ENCODE measurements at places on chromosomes 7 and 10.
A peak's percentile ranks its signal among the peaks of the same experiment; 100 is the strongest.

DNA sequence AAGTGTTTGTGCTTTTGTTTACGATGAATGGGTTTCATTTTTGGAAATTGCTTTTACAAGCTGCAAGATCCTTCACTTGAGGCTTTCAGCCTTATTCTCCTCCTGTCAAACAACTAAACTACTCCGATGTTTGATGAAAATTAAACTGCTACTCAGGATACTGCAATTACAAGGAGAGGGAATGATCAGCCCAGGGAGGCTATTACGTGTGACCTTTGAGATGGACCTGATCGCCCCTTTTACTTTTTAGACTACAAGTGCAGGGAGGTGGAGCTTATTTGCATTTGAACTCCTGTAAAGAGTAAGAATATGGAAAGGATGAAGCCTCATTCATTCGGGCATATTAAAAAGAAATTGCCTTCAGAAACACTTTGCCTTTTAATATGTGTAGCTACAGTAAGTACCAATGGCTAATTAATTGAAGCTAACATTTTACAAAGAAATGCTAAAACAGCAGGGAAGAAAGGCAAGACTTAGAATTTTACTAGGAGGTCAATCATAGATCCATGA lies 219.1 kb downstream of the PHTF2 start:
- no peak for DNase-seq

DNA sequence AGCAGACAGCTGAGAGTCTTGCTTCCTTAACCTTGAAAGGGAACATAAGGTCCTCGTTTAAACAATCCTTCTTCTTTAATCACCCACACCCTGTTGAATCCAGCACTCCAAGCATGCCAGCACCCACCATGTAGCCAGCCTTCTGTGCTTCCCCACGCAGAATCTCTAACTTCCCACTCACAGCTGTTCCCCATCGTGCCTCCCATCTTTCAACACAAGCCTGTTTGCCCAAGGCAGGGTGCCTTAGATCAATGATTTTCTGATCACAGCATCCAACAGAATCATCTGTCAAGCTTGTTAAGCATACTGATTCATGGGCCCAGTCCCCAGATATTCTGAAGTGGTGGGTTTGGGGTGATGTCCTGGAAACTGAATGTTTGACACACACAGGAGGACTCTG lies 530.8 kb downstream of the SH2D4B start:
- no peak for DNase-seq

DNA sequence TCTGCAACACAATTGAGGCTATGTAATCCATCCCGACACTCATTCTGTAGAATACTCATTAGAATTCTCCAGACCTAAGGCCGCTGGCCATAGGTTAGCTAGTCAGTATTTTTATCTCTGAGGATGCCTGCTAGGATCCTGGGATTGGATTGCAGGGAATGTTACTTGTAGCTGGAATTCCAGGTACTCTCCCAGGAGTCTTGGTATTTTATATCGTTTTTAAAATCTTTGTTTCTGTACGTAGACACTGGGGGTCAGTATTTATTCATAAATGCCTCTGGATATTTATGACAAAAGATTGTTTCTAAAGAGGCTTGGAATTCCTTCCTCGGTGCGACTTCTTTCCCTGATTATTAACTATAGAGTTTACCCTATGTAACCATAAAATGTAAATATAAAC lies 40.1 kb downstream of the BPGM start:
- no peak for DNase-seq

DNA sequence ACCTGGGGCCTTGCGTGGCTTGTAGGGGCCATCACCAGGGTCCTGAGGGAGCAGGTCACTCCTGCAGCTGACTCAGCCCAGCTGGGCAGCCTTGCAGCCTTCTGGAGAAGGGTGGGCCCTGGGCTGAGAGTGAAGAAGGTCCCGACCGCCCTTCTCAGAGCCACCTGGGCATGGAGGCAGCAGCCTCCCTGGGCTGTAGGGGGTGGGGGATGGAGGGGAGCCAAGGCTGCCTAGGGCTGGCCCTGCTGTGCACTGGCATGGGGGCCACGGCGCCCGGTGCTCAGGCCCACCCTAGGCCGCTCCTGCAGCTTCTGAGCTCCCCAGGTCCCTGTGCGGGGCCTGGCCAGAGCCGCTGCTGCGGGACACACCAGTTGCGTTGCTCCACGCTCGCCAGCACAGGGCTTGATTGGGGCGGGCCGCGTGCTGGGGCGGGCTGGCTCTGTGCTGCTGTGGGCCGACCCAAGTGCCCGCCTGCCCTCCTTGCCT lies 63.6 kb upstream of the NKX6-2 start:
- DNase-seq, result no peak

GRCh38 chr7:100190048-100190711 lies 12.5 kb downstream of the STAG3 start:
- no peak for DNase-seq

GRCh38 chr7:69610374-69611084 lies 12.3 kb downstream of the AUTS2 start:
- DNase-seq, result no peak

- DNase-seq, result no peak
Measured at GRCh38 chr7:18495412-18496340, at the start of gene HDAC9. Gene HDAC9 (plus strand): TSS chr7:18495749. CDS start chr7:18496303, 554 bp downstream.

- no peak for DNase-seq
Measured at GRCh38 chr10:6328699-6329423, 126.1 kb downstream of the PFKFB3 start.

- no peak for DNase-seq
Measured at GRCh38 chr7:7902845-7903244, 65.8 kb upstream of the GLCCI1 start.

GRCh38 chr10:101330631-101331225 lies 23.2 kb upstream of the BTRC start:
- peak; percentile 24 for DNase-seq

DNA sequence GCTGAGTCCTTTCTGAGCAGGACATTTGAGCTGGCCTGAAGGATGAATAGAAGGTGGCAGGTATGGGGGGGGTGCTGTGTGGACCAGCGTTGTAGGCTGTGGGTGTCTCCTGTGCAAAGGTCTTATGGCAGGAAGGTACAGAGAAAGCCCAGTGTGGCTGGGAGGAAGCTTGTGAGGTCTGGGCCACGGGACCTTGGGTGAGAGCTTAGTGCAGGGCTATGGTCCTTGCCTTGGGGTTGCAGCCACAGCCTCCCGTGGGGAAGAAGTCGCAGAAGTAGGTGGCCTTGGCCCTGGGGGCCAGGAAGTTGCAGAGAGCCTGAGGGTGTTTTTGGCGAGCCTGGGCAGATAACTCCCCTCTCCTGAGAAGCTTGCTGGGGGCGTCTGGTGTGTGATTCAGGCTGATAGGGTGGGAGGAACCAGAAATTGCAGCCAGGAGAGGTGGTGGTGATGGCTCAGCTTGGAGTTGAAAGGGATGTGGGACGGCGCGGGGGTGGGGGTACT lies 172.0 kb upstream of the TNRC18 start:
- DNase-seq, result no peak
